ENCODE measurements at places on chromosomes 3 and 15.
A peak's percentile ranks its signal among the peaks of the same experiment; 100 is the strongest.

DNA sequence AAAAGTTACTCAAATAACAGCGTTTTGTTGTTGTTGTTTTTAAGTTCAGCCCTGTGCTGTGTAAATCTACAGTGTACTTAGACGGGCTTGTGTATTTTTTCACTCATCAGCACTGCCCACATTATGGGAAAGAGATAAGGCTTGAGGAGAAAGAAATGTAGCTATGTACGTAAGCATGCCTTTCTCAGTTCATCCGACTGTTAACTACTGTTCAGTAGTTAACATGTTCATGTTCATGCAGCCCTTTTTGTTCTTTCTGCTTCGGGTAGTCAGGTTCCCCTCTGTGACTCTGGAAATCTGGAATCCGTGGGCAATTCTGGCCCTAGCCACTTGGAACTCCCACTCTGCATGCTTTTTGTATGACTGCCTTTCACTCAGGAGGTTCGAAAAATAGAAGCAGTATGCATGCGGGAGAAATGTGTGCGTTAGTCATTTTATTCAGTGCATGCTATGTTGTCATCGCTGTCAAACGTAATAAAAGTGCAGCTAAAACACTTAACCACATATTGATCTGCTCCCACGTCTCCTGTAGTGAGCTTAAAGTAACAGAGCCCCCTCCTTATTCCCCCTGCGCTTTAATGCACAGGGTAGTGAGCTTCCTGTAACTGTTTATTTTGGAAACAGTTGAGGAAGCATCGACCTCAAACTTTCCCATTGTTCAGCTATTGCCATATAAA is 283.1 kb upstream of the NR2F2 start:
- DNase-seq = no peak

GRCh38 chr15:98154863-98155262 is 194.4 kb downstream of the ARRDC4 start:
- no peak for DNase-seq

- DNase-seq = no peak
Measured at GRCh38 chr3:143991713-143992112, 20.1 kb downstream of the DIPK2A start.

- DNase-seq = no peak
Measured at GRCh38 chr3:158158969-158159368, 49.1 kb downstream of the RSRC1 start.

- no peak for DNase-seq
Measured at GRCh38 chr3:15606434-15606891, 4.9 kb downstream of the BTD start.

GRCh38 chr3:171744158-171744741 is 66.0 kb downstream of the PLD1 start:
- peak; percentile 20 for DNase-seq

GRCh38 chr3:3305841-3306240 is 126.3 kb upstream of the CRBN start:
- DNase-seq = no peak

GRCh38 chr3:108124337-108125152 is 33.7 kb upstream of the CD47 start:
- peak; percentile 86 for DNase-seq

- DNase-seq = peak; percentile 52
Measured at GRCh38 chr15:51751697-51752683, 593 bp downstream of the TMOD2 start.

GRCh38 chr3:139937674-139938279 is 2.8 kb downstream of the CLSTN2 start:
- DNase-seq = peak; percentile 58

- no peak for DNase-seq
Measured at GRCh38 chr3:170709046-170709445, 123.2 kb upstream of the SLC7A14 start.

DNA sequence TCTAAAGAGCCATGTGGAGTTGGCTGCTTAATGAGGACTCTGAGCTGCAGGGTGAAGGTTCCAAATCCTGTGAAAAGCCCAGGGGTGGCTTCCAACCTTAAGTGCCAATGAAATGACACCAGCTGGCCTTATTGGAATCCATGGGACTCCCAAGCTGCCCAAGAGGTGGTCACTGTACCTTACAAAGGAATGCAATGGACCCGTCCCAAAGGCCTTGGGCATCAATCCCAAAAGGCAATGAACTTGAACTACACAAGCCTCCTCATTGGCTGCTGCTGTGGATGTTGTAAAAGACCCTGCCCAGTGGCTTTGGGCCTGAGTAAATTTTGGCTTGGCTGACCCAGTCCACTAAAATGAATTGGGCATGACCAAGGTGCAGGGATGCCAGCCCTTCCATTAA is 129.3 kb downstream of the WNT5A start:
- no peak for DNase-seq

DNA sequence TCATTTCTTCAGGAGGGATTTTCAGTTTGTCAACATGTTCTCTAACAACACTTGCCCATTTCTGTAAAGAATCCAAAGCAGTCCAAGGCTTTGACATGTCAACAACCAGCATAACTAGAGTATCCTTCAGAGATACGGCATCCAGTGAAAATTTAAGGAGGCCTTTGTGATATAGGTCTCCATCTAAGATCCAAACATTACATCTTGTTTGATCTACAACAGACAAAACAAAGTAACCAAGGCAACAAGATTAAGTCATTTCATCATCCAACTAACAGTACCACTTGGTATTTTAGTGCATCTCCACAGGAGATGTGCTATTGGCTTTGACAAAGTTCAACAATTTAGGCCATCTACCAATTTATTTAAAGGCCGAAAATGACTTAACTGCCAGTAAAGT is 25.8 kb downstream of the DYNC1LI1 start:
- DNase-seq = no peak

- no peak for DNase-seq
Measured at GRCh38 chr3:162597226-162597625, 1100.6 kb downstream of the OTOL1 start.

GRCh38 chr3:643376-643775 is 446.8 kb downstream of the CHL1 start:
- no peak for DNase-seq

- no peak for DNase-seq
Measured at GRCh38 chr3:34886443-34886842, 752.9 kb upstream of the ARPP21 start.

GRCh38 chr3:192077795-192078497 is 617.0 kb downstream of the PYDC2 start:
- no peak for DNase-seq

GRCh38 chr3:69094467-69095205 is 9.9 kb downstream of the ARL6IP5 start:
- DNase-seq = no peak

DNA sequence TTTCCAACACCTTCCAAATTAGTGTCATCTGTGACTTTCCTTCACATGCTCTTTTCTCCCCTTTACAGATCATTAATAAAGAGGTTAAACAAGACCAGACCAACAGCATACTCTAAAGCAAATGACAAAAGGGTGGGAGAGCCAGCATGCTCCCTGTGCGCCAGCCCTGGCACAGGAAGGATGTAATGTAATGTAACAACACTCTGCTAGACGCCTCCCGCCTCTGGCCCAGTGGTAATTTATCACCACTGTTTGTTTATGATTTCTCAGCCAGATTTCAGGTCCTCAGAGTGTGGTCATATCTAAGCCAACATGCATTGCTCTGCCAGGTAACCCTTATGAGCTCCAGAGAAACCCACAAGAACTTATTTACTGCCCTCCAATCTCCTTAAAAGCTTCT is 189.5 kb upstream of the WNT5A start:
- no peak for DNase-seq

- no peak for DNase-seq
Measured at GRCh38 chr3:43770426-43771103, 79.8 kb downstream of the ABHD5 start.

GRCh38 chr3:157087373-157087772 is 72.6 kb downstream of the CCNL1 start:
- no peak for DNase-seq

DNA sequence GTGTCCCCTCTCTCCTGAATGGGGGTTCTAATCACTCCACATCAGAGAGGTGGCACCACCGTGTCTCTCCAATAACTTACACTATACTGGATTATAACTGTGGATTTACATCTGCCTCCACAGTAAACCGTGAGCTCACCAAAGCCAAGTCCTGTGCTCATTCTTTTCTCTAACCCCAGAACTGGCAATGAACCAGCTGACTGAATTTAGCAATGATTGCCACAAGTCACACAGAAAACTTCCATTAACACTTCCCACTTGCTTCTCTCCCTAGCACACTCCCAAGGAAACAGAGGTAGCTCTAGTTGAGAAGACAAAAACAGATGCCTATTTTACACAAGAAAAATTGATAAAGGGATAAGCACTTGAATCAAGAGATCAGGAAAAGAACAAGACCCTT is 361.3 kb downstream of the ULK4 start:
- DNase-seq = no peak

GRCh38 chr15:89089316-89090230 is 1.3 kb downstream of the ABHD2 start:
- DNase-seq = no peak

DNA sequence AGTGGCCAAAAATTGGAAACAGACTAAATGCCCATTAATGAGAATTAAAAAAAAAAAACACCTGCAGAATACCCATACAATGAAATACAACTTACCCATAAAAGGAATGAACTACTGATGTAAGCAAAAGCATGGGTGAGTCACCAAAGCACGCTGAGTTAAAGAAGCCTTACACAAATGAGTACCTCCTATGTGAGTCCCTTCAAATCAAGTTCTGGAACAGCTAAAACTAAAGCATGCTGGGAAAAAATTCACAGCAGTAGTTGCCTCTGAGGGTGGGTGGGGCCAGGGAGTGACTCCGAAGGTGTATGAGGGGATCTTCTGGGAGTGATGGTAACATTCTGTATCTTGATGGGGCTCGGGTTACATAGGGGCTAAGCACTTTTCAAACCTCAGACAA is 11.4 kb downstream of the MYO5C start:
- no peak for DNase-seq

DNA sequence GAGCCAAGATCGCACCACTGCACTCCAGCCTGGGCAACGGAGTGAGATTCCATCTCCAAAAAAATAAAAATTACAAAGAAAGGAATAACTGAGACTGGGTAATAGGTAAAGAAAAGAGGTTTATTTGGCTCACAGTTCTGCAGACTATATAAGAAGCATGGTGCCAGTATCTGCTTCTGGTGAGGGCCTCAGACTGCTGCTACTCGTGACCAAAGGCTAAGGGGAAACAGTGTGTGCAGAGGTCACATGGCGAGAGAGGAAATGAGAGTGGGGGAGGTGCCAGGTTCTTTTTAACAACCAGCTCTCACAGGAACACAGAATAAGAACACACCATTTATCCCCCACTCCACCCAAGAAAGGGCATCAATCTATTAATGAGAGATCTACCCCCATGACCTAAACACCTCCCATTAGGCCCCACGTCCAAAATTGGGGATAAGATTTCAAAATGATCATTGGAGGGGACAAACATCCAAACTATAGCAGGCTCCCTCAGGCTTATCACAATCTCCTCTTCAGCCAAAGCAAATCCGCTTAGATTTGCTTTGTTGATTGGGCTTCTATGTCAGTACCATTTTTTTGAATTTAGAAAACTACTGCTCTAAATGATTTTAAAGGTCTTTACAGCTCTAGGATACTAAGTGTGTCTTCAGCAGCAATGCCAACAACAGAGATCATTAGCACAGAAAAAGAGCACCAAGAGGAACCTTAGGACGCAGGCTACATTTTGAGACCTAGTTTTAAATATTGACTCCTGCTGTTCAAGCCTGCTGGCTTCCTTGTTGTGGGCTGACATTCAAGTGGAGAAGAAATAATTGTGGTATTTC is 84.2 kb upstream of the TBL1XR1 start:
- peak; percentile 52 for DNase-seq

DNA sequence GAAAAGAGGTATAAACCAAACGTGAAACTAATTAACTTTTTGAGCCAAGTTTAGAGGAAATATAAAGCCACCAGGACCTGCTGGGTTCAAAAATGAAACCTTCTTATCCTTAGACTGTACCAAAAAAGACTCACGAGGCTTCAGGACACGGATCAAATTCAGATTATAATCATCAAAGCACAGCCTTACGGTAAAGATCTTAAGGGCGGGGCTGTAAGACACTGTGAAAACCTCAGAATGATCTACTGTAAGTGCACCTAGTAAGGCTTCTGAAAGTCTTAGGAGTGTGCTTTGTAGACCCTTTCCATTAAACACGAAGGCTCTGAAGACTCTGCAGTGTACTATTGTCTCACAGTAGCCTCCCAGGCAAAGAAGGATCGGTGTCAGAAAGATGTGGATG is 26.8 kb downstream of the TARS3 start:
- DNase-seq = no peak

GRCh38 chr3:10437995-10438901 is 67.1 kb downstream of the ATP2B2 start:
- DNase-seq = no peak

GRCh38 chr3:32436816-32437189 is 45.1 kb downstream of the CMTM7 start:
- DNase-seq = no peak

DNA sequence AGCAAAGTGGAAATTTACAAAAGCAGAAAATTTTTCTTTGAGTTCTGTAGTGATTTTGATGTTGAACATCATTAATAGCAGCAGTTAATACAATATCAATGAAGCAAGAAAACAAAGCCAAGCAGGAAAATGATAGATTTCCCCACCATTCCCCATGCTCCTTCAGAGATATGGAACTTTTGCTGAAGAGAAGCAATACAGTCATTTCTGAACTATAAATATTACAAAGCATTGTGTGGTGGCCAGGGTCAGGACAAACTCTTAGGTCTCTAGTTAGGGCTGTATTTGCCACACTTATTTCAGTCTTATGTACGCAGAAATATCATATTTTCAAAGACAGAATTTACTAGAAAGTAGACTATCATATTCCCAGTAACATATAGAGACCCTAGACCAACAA is 88.8 kb upstream of the P3H2 start:
- no peak for DNase-seq

DNA sequence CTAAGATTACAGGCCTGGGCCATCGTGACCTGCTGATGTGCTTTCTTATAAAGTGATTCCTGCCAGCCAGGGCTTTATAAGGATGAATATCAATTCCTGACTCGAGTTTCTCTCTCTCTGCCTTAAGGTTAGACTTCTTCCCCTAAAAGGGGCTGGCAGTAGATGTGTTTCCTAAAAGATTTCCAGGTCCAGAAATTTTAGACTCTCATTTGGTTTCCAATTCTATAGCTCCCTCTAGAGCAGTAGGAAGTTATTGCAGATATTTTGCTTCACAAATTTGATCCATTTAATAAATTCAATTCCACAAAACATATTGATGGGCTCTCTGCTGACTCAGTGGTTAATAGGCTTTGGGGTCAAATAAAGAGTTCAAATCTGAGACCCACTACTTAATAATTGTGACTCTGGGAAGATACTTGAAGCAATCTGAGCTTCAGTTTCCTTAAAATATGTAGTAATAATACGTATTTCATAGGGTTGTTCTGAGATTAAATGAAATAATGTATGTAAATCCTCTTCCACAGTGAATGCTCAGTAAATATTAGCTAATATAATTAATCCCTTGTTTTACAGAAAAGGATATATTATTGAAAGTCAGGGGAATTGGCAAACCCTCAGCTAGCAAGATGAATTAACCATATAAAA is 2.1 kb downstream of the TRIM69 start:
- peak; percentile 17 for DNase-seq

GRCh38 chr3:171994646-171995428 is 44.5 kb upstream of the FNDC3B start:
- no peak for DNase-seq

Data from NCI-H146 (cell line).